NCI-H2029 treated with DMSO at 0.1 percent for 48 hours (cell line): ENCODE measurements at places on chromosomes 11 and 22.

- no peak for DNase-seq
Measured at GRCh38 chr22:50225200-50225969, 19.4 kb downstream of the TUBGCP6 start.

- no peak for DNase-seq
Measured at GRCh38 chr22:29065468-29066190, 4.0 kb upstream of the C22orf31 start.

DNA sequence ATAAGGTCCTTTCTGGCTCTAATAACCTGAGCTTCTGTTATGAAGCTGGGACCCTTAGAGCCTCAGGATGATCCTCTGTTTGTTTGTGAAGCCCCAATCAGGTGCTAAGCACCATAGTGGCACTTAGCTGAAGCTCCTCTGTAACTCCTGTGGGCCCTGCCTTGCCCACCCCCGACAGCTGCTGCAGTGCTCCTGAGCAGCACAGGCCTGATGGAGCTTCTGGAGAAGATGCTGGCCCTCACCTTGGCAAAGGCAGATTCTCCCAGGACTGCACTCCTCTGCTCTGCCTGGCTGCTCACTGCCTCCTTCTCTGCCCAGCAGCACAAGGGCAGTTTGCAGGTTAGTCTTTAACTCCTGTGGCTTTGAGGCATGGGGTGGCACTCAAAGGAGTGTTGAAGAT is 19.0 kb upstream of the CCDC134 start:
- no peak for DNase-seq

- DNase-seq = no peak
Measured at GRCh38 chr11:71232364-71232763, 20.0 kb downstream of the SHANK2 start.

DNA sequence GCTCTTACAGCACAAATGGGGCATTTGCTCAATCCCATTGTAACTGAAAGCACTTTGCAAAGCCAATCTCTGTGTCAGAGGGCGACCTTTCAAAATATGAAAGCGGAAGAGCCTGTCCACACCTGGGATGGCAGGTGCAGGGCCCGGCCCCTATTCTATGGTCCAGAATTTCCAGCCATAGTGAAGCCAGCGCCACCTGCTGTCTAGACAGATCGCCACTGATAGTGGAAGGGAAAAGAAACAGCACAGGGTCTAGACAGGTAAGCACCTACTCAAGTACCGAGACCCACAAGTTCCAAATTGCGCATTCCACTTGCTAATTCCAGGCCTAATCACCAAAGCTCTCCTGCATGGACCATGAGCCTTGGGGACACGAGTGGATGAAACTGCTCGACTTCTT is 141.4 kb downstream of the NTM start:
- no peak for DNase-seq

- peak; percentile 3 for DNase-seq
Measured at GRCh38 chr11:29432719-29433325, 584.0 kb downstream of the KCNA4 start.

GRCh38 chr22:42844756-42845155 is 12.3 kb downstream of the ARFGAP3 start:
- no peak for DNase-seq

DNA sequence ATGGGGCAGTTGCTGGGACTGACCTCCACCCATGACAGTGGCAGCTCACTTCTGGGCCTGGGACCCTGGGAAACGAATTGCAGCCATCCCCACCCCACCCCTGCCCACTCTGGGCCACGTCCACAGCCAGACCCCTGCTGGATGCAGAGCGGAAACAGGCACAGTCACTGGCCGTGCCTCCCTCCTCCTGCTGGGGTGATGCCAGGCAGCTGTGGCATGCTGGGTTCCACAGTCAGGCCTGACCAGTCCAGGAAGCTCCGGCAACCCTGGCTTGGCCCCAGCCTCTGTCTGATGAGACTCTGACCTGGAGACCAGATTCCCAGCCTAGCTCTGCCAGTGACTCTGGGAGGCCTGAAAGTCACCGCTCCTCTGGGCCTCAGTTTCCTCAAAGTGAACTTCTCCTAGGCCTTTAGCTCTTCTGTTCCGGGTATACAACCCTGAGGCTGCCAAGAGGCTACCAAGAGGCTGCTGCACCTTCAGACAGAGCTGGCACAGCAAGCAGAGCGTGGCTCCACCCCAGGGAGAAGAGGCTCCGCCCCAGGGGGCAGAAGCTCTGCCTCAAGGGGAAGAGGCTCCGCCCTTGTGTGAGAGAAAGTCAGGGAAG is 8.9 kb downstream of the SULT4A1 start:
- DNase-seq = no peak

GRCh38 chr11:26964339-26964738 is 29.6 kb upstream of the FIBIN start:
- no peak for DNase-seq

DNA sequence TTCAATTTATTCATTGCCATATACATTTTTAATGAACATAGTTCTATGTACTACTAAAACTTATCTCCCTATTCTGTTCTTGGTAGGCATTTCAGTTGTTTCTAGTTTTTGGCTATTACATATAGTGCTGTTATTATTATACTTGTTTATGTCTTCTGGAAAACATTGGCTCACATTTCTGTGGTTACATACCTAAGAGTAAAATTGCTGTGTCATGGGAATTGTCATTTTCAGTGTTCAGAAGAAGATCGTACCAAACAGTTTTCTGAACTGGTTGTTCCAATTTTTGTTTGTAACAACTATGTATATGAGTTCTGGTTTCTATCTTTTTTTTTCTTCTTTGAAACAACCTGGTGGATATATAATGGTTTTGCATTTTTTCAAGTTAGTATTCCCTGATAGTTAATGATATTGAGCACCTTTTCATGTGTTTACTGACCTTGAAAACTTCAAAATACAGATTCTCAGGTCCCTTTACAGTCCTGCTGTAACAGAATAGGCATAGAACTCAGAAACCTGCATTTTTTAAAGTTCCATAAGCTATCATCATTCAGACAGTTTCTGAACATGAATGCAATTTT is 230.7 kb downstream of the JRKL start:
- no peak for DNase-seq

GRCh38 chr11:65625628-65626342 is 10.2 kb downstream of the PCNX3 start:
- no peak for DNase-seq

DNA sequence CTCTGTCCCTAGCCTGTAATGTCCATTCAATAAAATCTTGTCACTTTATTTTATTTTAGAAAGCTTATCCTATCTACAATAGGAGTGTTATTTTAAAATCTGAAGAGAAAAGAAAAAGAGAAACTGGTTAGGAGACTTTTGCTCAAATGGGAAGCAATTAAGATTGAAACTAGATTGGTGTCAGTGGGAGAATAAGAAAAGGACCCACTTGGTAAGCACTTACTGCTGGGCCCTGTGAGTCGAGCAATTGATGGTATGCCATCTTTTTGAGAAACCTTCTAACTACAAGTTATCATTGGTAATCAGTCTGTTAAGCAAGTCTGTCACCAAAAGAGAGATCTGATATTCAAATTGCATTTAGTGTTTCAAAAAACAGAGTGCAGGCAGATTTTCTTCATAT is 258.4 kb downstream of the GRM5 start:
- DNase-seq = no peak

- DNase-seq = no peak
Measured at GRCh38 chr11:117908109-117908895, 20.9 kb downstream of the TMPRSS13 start.

DNA sequence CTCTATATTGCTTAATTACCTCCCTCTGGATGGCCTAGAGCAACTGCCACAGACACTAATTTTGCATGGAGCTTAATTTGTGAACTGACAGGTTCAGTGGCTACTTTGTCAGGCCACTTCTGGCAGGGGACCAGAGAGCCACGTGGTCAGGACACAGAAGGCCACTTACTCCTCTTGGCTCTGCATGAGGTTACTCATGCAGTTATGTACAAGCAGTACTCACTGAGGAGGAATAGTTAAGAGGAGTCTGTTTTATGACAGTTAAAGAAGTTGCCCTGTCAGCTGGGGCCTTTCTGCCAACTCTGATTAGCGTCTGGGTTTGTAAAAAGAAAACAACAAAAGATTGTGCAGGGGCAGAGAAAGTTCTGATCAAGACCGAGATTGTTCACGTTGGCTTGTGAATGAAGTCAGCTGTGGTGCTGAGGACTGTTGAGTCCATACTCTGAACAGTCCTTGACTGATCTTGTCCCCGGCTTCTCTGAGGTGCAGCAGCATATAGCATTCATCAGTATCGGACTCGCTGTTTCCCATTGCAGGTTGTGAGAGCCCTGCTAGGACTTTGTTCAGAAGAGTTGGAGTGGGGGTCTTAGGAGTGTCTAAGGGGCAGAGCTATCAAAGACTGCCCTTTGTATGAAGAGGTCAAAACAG is 41.4 kb downstream of the PPFIBP2 start:
- DNase-seq = no peak
